ENCODE measurements at places on chromosomes 11 and 22.

GRCh38 chr11:114285599-114285998 is 10.6 kb upstream of the NNMT start:
- no peak for DNase-seq

DNA sequence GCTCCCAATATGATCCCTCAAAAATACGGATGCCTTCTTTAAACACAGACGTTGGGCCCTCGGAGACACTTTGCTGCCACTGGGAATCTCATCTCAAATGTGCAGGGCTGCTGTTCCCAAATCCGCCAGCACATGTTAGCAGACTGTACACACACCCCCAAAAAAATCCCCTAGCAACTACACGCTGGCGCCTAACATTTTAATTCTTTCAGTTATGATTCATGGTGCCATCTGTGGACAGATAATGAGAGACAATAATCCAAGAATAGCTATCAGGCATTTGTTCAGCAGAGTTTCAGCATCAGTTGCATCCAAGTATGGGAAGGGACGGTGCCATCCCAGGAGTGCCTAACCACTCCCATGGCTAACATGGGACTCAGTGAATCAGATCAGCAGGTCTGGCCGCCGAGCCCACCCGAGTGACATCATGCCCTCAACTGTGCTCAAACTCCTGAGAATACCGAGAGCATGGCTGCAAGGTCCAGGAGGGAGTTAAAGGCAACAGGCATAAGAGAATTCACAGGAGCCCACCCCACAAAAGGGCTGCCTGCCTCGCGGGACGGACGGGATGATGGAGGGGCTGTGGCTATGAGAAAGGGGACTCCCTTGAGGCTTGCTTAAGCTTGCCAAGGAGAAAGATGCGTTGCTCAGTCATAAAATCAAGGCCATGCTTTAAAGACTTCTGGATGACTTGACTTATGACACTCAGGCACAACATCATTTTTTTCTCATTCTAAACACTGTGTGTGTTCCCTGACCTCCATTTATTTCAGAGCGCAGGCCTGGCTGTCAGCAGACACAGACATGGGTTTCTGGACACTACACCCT is 337.0 kb downstream of the SHANK2 start:
- no peak for DNase-seq

GRCh38 chr11:80868831-80869230 is 1428.0 kb upstream of the TENM4 start:
- no peak for DNase-seq

DNA sequence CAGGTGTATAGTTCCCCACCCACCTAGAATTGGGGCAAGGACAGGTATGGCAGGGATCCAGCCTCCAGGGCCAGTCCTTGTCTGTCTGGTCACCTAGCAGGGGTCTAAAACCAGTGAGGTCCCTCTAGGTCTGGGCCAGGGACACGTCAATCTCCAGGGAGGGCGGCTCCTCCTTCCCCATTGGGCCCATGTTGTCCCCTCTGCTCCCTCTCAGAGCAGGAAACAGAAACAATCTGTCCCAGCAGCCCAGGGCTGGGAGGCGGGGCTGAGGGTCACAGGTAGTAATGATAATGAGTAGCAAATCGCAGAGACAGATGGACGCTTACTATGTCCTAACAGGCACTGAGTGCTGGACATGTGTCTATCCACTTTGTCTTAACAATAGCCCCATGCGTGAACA is 22.8 kb upstream of the SYT7 start:
- no peak for DNase-seq

GRCh38 chr11:11978098-11978637 is 30.3 kb downstream of the DKK3 start:
- DNase-seq = no peak

DNA sequence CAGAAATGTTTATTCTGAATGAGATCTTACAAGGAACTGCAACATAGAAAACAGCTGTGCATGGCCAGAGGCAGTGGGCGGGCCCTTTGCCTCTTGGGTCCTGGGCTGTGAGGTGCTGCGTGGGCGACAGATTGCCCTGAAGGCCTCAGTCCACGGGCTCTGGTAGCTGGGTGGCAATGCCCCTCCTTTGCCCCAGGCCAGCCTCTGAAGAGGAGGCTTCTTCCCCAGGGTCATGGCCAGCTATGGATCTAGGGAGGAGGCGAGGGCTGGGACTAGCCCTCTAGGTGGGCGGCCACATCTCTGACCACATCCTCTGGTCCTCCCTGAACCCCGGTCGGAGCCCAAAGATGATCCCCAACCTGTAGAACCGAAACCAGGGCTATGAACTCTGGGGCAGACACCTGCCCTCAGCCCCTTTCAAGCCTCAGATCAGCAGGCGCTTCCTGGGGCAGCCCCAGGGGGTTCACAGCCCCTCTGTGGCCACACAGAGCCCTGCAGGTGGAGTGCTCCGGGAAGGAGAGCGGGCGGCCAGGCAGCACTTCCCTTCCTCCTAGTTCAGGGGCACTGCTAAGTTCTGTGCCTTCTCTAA is 6.6 kb upstream of the CDC42BPG start:
- peak; percentile 56 for DNase-seq

- DNase-seq = no peak
Observed at GRCh38 chr11:27201454-27202302, 161.1 kb downstream of the BBOX1 start.

All from CD4-positive, alpha-beta T cell treated with Interleukin-6 at 100 ng/mL for 8 hours (primary cell).